ENCODE measurements at places on chromosomes 4 and X. TPM values are rescaled to one million over a fixed set of nuclear protein-coding genes. Genes with fewer than 3 reads are reported as not detected.

The ZNF185 gene
- 38.5 TPM for polyA plus RNA-seq

- DNase-seq = no peak
Measured at GRCh38 chrX:148070504-148070877, 89.4 kb downstream of the FMR1NB start.

GRCh38 chrX:121260596-121261240 lies 213.3 kb downstream of the GLUD2 start:
- DNase-seq = no peak

- no peak for DNase-seq
Measured at GRCh38 chr4:53194727-53195126, 171.1 kb downstream of the SCFD2 start.

GRCh38 chr4:181569553-181569952 lies 673.6 kb upstream of the TENM3 start:
- DNase-seq = no peak

The DCAF4L1 gene
- 0.07 TPM for polyA plus RNA-seq

GRCh38 chr4:6873792-6874461 lies 35.7 kb upstream of the TBC1D14 start:
- no peak for DNase-seq

The MAGEB10 gene
- not detected for polyA plus RNA-seq

The AMELX gene
- not detected for polyA plus RNA-seq

- DNase-seq = no peak
Measured at GRCh38 chrX:73214426-73215094, at the start of gene NAP1L2. Gene NAP1L2, minus strand, starts transcription at chrX:73214851. Its CDS starts 359 bp downstream, at chrX:73214492.

- no peak for DNase-seq
Measured at GRCh38 chr4:15198070-15198727, 195.9 kb downstream of the CPEB2 start.

- DNase-seq = no peak
Measured at GRCh38 chr4:184821242-184821641, 4.5 kb downstream of the ACSL1 start.

Measured in left renal pelvis (tissue), 4 donors.